ENCODE measurements at places on chromosomes 1 and 21. TPM values are rescaled to one million over a fixed set of nuclear protein-coding genes. Genes with fewer than 3 reads are reported as not detected.
A peak's percentile ranks its signal among the peaks of the same experiment; 100 is the strongest.

FCER1A gene
- not detected for total RNA-seq

TRPM2 gene
- 13.7 TPM for total RNA-seq

SMCP gene
- total RNA-seq, result not detected

IGSF21 gene
- total RNA-seq, result not detected

OR2T2 gene
- total RNA-seq, result not detected

RHCE gene
- not detected for total RNA-seq

OR2M3 gene
- total RNA-seq, result not detected

- no peak for DNase-seq
- peaks cover 47% of the 10 kb centered on the region for H3K4me1 ChIP-seq
- H3K27me3 ChIP-seq, result peaks cover 2% of the 10 kb centered on the region
- H3K36me3 ChIP-seq, result peaks cover 33% of the 10 kb centered on the region
These were observed 3.8 kb downstream of the TRPM2 start for GRCh38 chr21:44357064-44357837.

- H3K27me3 ChIP-seq, result no peaks in the 10 kb centered on the region
- H3K27ac ChIP-seq, result no peak overlapping the region
- peaks cover 38% of the 10 kb centered on the region for H3K36me3 ChIP-seq
- peaks cover 19% of the 10 kb centered on the region for H3K4me1 ChIP-seq
- no peak for DNase-seq
These were observed 7.5 kb upstream of the ASH1L start for GRCh38 chr1:155569988-155570592.

DNA sequence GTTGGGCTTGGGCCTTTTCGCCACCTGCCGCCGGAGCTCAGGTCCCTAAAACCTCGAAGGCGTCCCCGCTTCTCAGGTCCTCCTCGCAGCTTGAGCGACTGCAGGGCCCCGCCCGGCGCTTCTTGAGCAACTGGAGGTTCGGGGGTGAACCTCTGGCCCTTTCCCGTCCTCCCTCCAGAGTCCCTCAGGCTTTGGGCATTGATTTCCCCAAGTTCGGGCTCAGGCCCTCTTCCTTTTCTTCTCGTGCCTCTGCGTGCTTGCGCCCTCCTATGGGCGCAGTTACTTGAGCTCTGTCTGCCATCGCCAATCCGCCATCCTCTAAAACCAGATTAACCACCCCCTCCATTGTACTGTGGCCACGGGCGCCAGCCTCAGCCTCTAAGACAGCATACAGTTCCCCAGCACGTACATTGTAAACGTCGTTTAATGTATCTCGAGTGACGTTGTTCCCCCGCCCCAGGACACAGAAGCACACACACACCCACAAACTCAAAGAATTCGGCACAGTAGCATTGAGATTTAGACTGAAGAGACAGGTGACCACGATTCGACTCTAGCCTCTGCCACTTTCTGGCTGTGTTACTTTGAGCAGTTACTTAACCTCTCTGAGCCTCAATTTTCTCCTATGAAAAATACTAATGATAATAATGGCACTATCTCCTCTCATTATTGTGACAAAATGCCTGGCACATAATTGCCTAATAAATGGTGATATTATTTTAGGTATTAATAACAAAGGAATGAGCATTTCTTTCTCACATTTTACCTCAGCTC lies 22.6 kb downstream of the BTG2 start:
- peaks cover 57% of the 10 kb centered on the region for H3K4me1 ChIP-seq
- peak; percentile 80 for DNase-seq
- H3K27me3 ChIP-seq, result no peaks in the 10 kb centered on the region
- H3K36me3 ChIP-seq, result no peaks in the 10 kb centered on the region

GRCh38 chr1:38865112-38865715 lies 5.6 kb upstream of the RRAGC start:
- DNase-seq, result no peak
- no peaks in the 10 kb centered on the region for H3K27me3 ChIP-seq
- H3K4me1 ChIP-seq, result peaks cover 23% of the 10 kb centered on the region
- peaks cover 50% of the 10 kb centered on the region for H3K36me3 ChIP-seq
- H3K4me3 ChIP-seq, result no peak overlapping the region

GRCh38 chr1:91755702-91756287 lies 130.2 kb downstream of the TGFBR3 start:
- peaks cover 45% of the 10 kb centered on the region for H3K4me1 ChIP-seq
- H3K27ac ChIP-seq, result no peak overlapping the region
- H3K36me3 ChIP-seq, result peaks cover 56% of the 10 kb centered on the region

GRCh38 chr1:24195136-24195535 lies 8.0 kb upstream of the IFNLR1 start:
- H3K27ac ChIP-seq, result no peak overlapping the region
- DNase-seq, result no peak
- H3K36me3 ChIP-seq, result peaks cover 13% of the 10 kb centered on the region
- peaks cover 57% of the 10 kb centered on the region for H3K4me1 ChIP-seq
- H3K4me3 ChIP-seq, result no peak overlapping the region

GRCh38 chr1:45814776-45815175 lies 11.4 kb downstream of the MAST2 start:
- H3K36me3 ChIP-seq, result peaks cover 26% of the 10 kb centered on the region
- no peak for DNase-seq
- no peaks in the 10 kb centered on the region for H3K27me3 ChIP-seq
- peaks cover 7% of the 10 kb centered on the region for H3K4me1 ChIP-seq
- no peak overlapping the region for H3K27ac ChIP-seq
- H3K4me3 ChIP-seq, result no peak overlapping the region

- H3K27me3 ChIP-seq, result peaks cover 7% of the 10 kb centered on the region
- H3K27ac ChIP-seq, result no peak overlapping the region
- no peaks in the 10 kb centered on the region for H3K4me1 ChIP-seq
- no peak for DNase-seq
These were observed 39.1 kb downstream of the TYW3 start for GRCh38 chr1:74771913-74772515.

- H3K27ac ChIP-seq, result no peak overlapping the region
- DNase-seq, result no peak
- no peaks in the 10 kb centered on the region for H3K4me1 ChIP-seq
- H3K27me3 ChIP-seq, result no peaks in the 10 kb centered on the region
These were observed 65.3 kb downstream of the MEGF6 start for GRCh38 chr1:3546048-3546384.

GRCh38 chr1:97581614-97582051 lies 339.2 kb downstream of the DPYD start:
- no peak overlapping the region for H3K4me3 ChIP-seq
- H3K4me1 ChIP-seq, result no peaks in the 10 kb centered on the region
- H3K27ac ChIP-seq, result no peak overlapping the region
- H3K36me3 ChIP-seq, result peaks cover 8% of the 10 kb centered on the region

DNA sequence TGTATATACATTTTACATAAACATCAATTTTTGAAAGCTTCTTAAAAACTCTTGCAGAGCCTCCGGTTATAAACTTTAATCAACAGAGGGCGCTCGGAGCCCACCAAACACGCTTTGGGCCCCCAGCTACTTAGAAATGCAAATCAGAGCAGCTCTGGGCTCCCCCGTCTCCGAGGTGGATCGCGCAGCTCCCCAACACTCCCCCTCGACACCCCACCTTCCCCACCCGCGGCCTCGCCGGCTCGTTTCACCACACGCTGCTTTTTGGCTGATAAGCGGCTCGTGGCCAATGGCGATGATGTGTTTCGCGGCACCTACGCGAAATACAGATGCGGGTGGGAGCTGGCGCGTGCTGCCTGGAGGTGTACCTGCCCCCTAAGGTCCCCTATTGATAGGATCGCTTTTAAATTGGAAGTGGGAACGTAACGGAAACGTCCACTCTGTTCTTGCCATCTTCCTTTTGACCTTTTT lies 1.7 kb upstream of the KIF26B start:
- H3K36me3 ChIP-seq, result no peaks in the 10 kb centered on the region
- DNase-seq, result peak; percentile 64
- H3K4me3 ChIP-seq, result peak overlapping the region; percentile 61
- peaks cover 65% of the 10 kb centered on the region for H3K27me3 ChIP-seq
- H3K4me1 ChIP-seq, result peaks cover 26% of the 10 kb centered on the region
